NCI-H1436 treated with DMSO at 0.1 percent for 48 hours (cell line): ENCODE measurements at places on chromosomes 3 and 15.

GRCh38 chr3:10941972-10942371 is 50.6 kb upstream of the SLC6A1 start:
- no peak for DNase-seq

- DNase-seq: no peak
Observed at GRCh38 chr3:72151465-72152238, 366.7 kb upstream of the PROK2 start.

DNA sequence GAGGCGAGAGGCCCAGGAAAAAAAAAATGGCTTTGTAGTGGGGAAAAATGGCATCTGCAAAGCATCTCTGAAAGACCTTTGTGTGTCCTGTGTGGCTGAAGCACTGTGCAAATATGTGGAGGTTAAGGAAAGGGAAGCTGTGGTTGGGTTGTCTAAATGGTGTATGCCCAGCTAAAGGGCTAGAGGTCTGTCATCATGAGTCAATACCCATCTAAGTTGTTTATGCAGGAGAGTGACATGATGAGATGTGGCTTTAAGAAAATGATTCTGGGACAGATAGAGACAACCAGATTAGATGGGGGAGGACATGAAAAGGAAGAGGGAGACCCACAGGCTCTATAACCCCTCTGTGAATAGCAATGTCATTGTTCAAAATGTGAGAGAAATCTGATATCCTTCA is 280.7 kb downstream of the MFSD1 start:
- DNase-seq: no peak

GRCh38 chr15:45347033-45347432 is 31.3 kb downstream of the GATM start:
- no peak for DNase-seq

- no peak for DNase-seq
Observed at GRCh38 chr3:188663839-188664238, 507.9 kb upstream of the TPRG1 start.

DNA sequence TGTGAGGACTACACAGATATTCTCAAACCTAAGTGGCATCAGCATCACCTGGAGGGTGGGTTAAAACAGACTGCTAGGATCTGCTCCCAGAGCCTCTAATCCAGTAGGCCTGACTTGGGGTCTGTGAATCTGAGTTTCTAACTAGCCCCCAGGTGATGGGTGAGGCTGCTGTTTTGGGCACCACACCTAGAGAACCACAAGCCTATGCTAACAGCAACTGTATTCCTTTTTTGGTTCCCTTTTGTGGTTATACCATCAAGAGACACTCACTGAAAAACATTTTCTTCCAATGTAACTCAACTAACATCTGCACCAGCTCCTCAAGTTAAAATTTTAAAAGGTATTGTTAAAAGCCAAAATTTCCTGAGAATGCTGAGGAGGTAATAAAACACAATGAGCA is 16.0 kb downstream of the WDR82 start:
- no peak for DNase-seq

- no peak for DNase-seq
Observed at GRCh38 chr15:61044723-61045122, 184.4 kb downstream of the RORA start.

GRCh38 chr15:65801229-65801805 is 9.2 kb upstream of the DENND4A start:
- DNase-seq: no peak

DNA sequence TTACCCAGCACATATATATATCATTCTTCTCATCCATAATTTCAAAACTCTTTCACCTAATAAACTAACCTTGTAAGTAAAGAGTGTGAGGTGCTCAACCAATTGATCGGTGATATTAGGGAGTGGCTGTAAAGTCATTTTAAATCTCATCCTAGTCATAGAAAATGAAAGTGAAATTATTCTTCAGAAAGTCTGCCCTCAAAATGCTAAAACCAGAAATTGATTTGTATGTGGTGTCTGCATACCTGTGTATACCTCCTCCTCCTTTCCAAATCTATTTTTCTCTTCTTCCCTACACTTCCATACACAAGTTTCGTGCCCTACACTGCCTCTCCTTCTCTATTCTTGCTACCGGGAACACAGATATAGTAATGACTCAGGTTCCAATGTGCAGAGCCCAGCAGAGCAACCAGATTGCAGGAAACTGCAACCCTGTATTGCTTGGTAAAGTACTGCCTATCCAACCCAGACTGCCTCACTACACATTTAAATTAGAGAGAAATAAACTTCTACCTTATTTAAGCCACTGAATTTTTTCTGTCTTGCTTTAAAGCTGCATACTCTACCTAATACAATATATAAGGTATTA is 7.4 kb upstream of the TBC1D5 start:
- DNase-seq: no peak

GRCh38 chr15:47460795-47461573 is 256.3 kb upstream of the SEMA6D start:
- DNase-seq: no peak

- no peak for DNase-seq
Observed at GRCh38 chr3:153657046-153657445, 464.1 kb upstream of the ARHGEF26 start.
